ELF-1 (cell line): ENCODE measurements at places on chromosomes 1 and 21.

DNA sequence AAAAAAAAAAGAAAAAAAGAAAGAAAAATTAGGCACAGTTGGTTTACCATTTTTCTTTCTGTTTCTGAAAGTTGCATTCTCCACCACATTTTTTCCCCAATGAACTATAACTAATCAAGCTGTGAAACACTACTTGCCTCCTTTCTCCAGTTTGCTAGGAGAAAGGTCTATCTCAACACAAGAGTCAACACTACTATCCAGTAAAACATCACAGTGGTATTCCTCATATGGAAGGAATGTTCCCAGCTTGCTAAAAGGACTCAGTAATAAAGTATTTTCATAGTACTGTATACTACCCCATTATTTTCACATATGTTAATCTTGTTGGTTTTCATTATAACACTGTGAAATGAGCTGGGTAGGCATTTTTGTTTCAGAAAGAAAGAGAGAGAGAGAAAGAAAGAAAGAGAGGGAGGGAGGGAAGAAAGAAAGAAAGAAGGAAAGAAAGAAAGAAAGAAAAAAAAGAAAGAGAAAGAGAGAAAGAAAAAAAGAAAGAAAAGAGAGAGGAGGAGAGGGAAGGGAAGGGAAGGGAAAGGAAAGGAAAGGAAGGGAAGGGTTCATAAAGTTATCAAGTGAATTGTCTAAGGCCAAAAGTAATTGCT, 7.9 kb downstream of the PTGER3 start:
- DNase-seq = no peak

DNA sequence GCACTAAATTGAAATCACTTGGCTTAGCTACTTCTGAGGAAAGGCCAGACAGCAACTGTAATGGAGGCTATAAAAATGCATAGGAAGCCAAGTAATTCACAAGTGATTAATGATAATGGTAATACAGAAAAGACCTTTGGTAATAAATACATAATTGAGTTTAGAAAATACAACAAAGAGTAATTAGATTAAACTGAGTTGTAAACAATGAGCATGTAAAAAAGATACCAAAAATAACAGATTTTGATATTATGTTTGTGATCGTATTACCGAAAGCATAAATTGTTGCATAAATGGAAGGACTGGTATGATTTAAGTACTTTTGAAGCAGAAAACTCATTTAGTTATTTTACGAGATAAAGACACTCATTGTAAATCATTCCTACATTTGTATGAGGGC, 556.7 kb upstream of the TMPRSS15 start:
- DNase-seq = no peak

- no peak for DNase-seq
These were observed 7.6 kb upstream of the RASAL2 start for GRCh38 chr1:178086294-178086693.

DNA sequence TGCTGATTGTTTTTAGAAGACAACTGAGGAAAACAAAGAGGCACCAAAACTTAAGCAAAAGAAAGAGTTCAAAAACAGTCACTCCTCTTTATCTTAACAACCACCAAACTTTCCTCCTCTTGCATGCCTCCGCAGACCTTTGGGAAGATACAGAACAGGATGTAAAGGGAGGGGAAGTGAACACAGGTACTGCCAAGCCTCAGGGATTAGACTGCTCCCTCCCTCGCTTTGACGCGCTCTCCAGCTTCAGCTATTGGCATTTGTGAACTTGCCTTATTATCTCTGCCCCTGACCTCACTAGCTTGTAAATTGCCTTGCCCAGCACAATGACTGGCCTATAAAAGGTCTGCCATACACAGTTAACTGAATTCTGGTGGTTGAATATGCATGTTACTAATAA, 4.8 kb upstream of the SRP9 start:
- DNase-seq = peak; percentile 41

- DNase-seq = no peak
These were observed 1730.2 kb downstream of the MRPL39 start for GRCh38 chr21:23876925-23877558.
